ENCODE measurements at places on chromosomes 4 and X.

- peak; percentile 34 for DNase-seq
Observed at GRCh38 chr4:37549041-37549440, 137.1 kb downstream of the RELL1 start.

DNA sequence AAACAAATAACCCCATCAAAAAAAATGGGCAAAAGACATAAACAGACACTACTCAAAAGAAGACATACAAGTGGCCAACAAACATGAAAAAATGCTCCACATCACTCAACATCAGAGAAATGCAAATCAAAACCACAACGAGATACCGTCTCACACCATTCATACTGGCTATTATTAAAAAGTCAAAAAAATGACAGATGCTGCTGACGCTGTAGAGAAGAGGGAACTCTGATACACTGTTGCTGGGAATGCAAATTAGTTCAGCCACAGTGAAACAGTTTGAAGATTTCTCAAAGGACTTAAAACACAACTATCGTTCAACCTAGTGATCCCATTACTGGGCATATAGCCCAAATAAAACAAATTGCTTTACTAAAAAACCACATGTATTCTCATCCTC is 671.2 kb upstream of the FTHL17 start:
- no peak for DNase-seq

DNA sequence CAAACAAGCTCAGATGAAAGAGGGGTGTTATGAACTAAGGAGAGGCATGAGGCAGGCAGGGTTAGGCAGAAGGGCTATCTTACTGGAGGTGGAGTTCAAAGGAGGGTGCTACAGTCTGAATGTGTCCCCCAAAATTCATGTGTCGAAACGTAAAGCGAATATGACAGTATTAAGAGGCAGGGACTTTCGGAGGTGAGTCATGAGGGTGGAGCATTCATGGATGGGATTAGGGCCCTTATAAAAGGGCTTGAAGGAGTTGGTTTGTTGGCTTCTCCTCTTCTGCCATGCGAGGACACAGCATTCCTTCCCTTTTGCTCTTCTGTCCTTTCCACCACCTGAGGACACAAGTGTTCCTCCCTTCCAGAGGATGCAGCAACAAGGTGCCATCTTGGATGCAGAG is 22.9 kb downstream of the APLN start:
- DNase-seq, result no peak

DNA sequence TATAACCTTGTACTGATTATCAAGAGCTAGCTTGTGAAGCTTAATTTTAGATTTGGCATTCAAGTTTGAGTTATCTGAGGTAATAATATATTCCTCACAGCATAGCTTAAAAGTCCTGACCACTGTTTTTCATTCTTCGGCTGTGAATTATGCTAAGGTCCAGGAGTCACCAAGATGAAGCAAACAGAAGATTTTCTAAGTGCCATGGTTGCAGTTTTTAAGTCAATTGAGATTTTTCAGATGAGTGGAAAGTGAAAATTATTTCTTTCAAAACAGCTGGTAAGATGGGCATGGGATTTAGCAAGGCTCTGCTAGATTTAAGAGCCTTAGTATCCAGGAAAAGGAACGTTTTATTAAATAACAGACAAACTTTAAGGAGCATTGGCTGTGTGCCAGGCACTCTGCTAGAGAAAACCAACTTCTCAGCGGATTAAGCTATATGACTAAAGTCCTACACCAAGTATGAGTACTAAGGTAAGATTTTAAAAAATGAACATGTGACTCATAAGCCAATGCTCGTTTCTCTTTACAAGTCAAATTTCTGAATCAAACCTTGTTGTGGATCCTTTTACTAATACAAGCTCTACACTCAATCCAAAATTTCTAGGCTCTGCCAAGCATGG is 149.9 kb upstream of the IL15 start:
- peak; percentile 53 for DNase-seq

GRCh38 chr4:105784761-105785160 is 76.2 kb downstream of the GSTCD start:
- no peak for DNase-seq

DNA sequence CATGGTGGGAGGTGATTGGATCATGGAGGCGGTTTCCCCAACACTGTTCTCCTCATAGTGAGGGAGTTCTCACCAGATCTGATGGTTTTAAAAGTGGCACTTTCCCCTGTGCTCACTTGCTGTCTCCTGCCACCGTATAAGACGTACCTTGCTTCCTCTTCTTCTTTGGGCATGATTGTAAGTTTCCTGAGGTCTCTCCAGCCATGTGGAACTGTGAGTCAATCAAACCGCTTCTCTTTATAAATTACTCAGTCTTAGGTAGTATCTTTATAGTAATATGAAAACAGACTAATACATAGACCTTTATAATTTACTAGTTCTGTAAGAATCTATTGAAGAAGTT is 82.5 kb upstream of the PITX2 start:
- DNase-seq, result no peak

- no peak for DNase-seq
Observed at GRCh38 chrX:150364347-150365050, 1.4 kb downstream of the MAMLD1 start.

GRCh38 chr4:112560084-112560483 is 44.1 kb upstream of the NEUROG2 start:
- no peak for DNase-seq

- peak; percentile 45 for DNase-seq
Observed at GRCh38 chrX:139890991-139891700, 41.7 kb downstream of the ATP11C start.

- no peak for DNase-seq
Observed at GRCh38 chr4:106315476-106315967, 487 bp downstream of the TBCK start.

GRCh38 chr4:183337349-183337748 is 15.1 kb upstream of the CLDN24 start:
- no peak for DNase-seq

DNA sequence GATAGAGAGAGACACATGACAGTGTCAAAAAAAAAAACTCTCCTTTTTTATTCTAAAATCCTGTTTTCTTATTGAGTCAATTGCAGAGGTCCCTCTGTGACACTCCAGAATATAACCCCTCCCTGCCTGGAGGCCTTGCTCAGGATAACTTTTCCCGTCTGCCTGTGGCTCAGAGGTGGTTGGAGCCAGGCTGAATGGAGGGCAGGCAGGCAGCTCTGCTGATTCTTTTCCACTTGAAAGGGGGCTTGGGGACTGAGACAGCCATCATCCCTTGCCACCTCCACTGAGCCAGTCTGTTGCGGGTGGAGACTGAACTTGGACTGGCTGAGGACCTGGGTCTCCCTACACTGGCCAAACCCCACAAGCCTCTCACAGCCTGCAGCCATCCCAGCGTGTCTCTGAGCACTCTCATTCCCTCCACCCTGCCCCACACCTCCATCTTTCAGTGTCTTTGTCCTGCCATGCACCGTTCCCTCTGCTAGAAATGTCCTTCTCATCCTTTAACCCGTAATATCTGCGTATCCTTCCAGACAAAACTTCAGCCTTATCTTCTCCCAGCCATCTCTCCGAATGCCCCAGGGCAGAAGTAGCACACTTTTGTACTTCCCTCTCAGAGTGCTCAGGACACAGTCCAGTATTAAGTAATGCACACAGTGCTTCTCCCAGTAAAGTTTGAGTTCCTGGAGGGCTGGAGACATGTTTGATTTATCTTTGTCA is 139.9 kb downstream of the CHIC2 start:
- no peak for DNase-seq

- DNase-seq, result no peak
Observed at GRCh38 chrX:10903523-10903922, 207.6 kb upstream of the HCCS start.

DNA sequence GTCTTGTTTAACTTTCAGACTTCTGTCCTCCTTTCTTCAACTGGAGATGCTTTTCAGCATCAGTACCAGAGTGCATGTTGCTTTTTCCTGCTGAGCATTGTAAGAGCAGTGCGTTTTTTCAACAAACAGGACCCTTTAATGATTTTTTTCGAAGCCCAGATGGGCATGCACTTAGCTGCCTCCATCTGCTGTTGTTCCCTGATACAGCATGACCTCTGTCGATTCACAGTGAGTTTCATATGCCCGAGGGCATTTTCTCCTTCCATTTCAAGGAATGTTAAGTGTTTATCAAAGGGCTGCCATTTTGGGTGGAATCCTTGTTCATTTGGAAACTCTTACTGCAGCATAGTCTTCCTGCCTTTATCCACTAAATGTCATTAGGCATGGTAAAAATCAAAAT is 428.6 kb downstream of the DTHD1 start:
- no peak for DNase-seq

DNA sequence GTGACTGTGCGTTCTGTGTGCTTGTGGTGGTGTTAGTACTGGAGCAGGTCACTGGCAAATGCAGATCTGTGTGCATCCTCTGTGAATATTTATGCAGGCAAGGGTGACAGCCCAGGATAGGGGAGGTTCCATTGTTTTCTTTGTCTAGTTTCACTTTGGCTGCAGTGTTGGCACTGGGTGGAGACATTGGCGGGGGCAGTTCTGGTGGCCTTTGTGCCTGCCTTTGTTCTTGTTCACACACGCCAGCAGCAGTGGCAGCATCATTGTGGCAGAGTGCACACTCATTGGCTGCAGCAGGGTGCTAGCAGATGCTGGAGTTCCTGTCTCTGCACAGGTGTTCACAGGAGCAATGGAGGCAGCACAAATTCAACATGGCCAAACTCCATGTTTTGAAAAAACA is 495.3 kb downstream of the UBE2NL start:
- no peak for DNase-seq

- DNase-seq, result no peak
Observed at GRCh38 chrX:11419102-11419501, 125.9 kb downstream of the AMELX start.

DNA sequence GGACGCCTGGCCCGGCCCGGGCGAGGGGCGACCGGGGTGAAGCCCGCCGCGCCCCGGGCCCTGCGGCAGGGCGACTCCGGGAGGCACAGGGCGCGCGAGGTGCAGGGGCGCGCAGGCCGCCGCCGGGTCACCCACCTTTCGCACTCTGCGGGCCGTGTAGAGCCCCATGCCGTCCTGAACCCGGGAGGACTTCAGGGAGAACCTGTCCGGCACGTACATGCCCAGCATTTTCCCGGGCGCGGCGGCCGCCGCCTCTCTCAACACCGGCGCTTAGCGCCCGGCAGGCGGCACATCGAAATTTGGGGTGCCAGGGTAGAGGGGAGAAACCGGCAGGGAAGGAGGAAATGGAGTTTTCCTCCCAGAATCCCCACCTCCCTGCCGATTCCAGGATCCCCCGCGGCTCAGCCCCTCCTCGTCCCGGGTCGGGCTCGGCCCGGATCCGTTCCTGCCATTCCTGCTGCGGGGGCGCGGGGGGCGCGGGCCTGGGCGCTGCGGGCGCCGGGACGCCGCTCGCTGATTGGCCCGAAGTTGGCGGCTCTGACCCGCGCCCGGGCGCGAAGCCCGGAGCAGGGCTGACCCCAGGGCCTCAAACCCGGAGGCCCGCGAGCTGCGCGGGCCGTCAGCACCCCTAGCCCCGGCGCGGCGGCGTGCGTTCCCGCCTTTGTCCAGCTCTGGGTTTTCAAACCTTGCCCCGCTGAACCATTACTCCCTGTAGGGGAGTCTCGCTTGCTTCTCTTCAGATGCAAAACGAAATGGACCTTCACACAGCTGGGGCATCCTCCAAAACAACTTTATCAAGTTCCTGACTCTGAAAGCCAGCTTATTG is at the start of gene PRDM5:
Gene PRDM5 (minus strand): TSS at position 346 of the 826 bp plus-strand sequence. CDS start 118 bp downstream, at position 228.
- no peak for DNase-seq

DNA sequence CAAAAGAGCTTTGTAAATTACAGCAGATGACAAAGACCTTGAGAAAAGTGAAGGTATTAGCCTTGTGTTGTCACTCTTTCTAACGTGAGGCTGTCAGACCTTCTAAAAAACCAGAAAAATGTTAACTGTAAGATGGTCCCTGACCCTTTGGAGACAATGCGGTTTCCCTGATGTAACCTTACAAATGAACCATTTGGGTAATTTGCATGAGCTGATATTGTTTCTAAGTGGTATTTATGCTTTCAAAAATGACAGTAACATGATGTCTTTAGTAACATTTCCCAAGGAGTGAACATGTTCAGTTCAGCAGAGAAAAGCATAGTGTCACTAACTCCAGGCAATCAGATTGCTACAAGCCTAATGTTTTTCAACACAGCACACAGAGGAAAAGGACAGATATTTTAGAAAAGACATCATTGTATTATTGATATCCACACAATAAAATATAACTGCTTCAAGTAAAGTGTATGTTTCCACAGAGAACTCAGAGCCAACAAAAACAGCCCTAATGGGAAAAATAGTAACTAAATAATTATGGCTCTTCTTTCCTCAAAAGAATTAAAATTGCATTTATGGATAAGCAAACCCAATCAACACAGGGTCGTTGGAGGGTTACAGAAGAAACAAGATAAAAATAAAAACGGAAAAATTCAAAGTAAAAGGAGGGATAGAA is 434.4 kb downstream of the KCNIP4 start:
- no peak for DNase-seq

DNA sequence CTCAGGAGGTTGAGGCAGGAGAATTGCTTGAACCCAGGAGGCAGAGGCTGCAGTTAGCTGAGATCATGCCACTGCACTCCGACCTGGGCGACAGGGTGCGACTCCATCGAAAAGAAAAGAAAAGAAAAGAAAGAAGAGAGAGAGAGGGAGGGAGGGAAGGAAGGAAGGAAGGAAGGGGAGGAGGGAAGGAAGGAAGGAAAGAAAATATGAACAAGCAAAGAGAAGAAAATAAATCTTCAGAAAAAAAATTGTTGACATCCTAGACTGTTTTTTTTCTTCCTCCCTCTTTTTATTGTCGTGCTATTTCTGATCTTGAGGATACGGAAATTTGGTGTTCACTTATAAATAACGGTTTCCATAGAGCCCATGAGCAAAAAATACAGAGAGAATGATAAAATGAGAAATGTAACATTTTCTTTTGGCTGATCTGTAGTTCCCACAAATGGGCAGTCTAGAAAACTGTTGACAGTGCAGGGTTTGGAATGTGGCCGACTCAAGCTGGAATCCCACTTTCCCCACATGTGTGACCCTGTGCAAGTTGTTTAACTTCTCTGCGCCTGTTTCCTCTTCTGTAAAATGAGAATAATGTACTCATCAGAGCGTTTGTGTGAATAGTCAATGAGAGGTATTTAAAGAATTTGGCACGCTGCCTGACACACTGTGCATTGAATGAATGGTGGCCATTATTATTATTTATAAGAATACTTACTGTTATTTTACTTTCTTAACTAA is 19.4 kb downstream of the SORBS2 start:
- peak; percentile 75 for DNase-seq

- peak; percentile 8 for DNase-seq
Observed at GRCh38 chr4:139873111-139873860, 207.7 kb downstream of the MGST2 start.

DNA sequence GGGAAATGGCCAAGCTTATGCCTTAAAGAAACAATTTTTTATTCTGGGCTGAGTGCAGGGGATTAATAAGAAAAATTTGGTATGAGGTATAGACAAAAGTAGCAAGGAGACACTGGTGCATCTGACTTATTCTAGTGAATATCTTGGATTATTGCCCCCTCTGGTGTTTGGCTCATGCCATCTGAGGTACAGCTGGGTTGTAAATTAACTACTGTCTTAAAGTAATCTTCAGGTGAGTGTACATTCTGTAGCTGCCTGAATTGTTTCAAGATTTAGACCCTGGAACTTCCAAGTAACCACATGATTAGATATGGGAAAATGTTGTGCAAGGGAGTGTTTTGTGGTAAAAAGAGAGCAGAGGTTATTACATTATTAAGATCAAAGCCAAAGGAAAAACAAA is 988.7 kb downstream of the FAM133A start:
- no peak for DNase-seq

All from AG09309 (cell line).